ENCODE measurements at places on chromosomes 7 and 10.

DNA sequence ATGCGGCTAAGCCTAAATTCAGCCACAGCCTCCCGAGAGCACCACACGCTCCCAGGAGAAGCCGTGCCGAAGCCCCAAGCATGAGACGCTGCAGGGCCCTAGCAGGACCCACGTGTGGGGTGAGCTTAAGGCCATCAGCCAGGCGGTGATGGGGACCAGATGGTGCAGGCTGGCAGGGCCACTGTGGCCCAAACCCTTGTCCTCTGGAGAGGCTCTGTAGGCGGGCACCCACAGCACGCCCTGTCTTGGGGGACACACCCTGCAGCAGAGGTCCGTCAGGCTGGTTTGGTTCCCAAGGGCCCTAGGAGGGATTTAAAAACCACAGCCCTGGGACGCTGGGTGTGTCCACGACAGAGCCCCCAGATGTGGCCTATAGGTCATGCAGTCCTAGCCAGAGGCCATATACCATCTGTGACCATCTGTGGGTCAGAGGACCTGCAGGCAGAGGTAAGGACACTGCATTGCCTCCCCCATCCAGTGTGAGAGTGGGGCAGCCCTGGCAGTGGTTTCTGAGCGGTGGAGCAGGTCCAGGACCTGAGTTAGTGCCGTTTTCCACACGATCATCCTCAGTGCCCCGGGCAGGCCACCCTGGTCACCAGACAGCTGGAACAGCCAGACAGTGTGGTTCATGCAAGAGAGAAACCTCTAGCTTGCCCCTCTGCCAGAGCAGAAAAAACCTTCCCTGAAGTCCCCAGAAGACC is 39.6 kb upstream of the INPP5A start:
- DNase-seq = no peak

DNA sequence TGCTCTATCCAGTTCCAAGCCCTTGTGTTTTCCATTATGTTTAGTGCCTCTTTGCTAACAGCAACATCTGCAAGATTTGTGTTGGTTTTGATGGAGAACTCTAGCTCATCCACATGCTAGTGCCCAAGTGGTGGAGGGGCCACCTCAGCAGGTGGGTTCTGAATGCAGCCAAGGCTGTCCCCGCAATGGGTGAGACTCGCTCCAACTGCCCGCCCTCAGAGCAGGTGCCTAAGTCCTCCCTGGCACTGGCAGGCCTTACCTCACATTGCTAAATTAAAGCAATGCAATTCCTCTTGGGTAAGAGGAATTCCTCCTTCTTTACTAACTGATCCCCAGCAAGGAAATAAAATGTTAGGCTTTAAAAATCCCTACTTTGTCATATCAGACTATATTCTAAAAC is 146.8 kb downstream of the ADCY1 start:
- no peak for DNase-seq

DNA sequence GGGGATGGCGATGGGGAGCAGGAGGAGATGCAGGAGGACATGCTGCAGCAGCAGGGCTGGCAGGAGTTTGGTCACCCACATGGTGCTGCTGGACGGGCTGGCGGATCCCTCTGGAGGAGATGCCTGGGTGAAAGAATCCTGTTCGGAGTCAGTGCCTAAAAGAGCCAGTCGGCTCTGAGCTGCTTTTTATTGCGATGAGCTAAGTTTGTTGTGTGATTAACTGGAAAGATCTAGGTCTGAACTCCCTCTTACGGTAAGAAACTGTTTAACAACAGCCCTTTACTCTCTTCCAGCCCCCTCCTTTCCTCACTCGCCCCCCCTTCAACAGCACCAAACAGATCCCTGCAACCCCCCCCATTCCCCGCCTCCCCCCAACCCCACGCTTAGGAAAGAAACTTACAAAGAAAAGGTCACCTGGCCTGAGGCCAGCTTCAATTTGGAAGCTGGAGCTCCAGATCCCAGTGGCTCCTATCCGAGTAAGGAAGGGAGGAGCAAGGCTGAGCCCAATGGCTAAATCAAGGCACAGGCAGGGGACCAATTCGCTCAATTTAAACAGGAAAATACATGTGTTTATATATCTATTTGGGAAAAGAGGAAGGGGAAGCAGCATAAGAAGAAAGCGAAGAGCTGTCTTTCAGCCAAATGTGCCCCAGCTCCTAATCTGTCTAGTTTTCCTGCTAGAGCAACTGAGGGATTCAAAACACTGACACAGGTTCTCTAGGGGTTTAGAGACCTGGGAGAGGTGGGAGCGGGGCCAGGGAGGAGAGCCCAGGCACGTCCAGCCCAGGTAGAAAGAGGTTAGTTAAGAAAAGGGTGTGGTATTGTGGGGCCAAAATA is at the start of gene HGF:
TSS of gene HGF (minus strand) at position 157 of the 837 bp plus-strand sequence. CDS start at position 81, 76 bp downstream.
- DNase-seq = no peak

DNA sequence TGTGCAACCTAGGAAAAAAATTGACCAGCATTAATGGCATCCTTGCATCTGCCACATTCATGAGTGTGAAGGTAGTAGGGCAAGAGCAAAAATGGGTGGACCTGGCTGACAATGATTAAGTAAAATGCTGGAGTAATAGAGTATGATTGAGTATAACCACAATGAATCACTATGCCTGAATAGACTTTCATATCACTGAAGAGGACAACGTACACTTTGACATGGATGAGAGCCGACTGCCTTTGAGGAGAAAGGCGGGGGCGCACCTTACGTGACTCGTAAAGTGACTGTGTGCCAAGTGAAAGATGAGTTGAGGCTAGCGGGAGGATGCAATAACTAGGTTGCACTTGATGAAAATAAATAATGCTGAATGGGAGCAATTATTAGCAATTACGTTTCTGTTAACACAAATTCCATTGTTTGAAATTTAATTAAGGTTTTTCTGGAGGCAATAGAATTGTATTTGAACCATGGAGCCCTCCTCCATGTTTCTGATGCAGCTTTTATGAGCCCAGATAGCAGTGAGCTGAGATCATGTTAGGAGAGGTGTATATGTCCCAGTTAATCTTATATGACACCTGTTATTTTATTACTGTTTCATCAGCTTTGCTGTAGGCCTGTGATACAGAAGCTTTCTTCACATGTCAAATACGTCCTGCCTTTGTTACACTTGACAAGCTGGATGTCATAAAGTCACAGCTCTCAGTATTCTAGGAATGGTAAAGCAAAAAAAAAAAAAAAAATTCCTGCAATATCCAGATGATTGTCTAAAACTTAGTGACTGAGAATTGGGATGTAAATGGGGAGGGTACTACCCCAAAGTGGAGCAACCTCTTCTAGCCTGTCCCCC is 596.5 kb downstream of the NXPH1 start:
- DNase-seq = no peak

- DNase-seq = no peak
Measured at GRCh38 chr7:142714375-142714774, 34.9 kb upstream of the PRSS1 start.

- DNase-seq = no peak
Measured at GRCh38 chr10:7563368-7563767, 103.4 kb downstream of the ITIH5 start.

DNA sequence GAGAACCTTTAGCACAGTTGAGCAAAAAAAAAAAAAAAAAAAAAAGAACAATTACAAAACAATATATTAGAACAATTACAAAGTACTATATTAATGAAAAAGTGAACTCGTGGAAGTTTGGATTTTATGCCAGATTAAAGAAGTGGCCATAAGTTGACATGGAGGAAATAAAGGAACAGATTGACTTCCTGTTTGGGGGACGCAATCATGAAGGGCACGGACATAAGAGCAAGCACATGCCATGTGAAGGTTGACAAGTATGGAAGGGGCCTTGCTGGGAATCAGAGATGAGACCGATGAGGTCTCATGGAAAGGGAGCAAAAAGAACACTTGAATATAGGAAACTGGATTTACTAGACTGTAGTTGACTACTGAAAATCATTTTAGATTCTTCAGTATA is 61.7 kb downstream of the ICA1 start:
- DNase-seq = no peak

DNA sequence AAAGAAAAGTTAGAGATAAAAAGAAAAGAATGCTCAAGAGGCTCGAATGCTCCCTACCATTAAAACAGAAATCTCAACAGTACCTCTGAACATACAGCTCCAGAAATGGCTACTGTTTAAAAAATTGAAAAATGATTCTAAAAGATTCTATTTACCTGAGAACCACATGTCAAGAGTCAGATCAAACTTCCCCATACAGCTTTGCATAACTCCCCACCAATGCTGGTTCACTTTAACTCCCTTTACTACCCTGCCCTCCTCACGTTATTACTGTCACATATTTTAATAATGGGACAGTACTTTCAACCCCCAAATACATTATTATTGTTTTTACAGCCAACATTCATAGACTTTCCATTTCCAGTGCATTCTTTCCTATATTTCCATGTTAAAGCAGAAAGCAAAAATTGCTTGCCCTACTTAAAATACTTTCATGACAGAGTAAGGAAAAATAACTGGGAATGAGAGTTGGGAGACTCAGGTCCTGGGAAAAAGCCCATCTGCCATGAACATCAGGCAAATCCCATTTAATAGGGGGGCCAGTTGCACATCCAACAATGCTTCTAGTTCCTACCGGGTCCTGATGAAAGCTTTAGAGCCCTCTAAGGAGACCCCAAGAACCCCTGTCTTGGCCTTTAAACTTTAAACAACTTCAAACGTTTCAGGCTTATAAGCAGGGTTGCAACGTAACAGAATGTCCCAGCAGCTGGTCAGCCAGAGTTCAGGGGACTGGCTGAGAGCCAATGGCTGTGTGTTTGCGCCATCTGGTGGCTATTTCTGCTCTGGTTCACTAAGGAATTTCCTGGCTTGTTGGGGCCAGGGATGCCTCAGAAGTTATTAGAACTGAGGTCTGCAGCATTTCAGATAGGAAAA is 247.4 kb downstream of the ELMO1 start:
- peak; percentile 32 for DNase-seq

DNA sequence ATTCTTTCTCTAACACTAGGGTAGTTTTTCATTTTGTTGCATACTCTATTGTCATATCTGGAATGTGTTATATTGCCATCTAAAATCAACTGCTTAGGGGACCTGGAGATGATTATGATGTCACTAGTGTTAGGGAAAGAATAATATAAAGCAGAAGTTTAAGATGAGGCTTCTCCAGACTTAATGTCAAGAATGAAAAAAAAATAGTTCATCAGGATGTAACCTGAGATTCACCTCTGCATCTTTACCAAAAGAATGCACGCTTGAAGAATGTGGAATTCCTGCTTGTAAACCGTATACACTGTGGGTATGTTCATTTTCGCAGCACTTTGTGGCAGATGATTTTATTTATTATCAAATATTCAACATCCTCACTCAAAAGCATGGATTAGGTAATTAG is 184.6 kb downstream of the ST7 start:
- DNase-seq = no peak

DNA sequence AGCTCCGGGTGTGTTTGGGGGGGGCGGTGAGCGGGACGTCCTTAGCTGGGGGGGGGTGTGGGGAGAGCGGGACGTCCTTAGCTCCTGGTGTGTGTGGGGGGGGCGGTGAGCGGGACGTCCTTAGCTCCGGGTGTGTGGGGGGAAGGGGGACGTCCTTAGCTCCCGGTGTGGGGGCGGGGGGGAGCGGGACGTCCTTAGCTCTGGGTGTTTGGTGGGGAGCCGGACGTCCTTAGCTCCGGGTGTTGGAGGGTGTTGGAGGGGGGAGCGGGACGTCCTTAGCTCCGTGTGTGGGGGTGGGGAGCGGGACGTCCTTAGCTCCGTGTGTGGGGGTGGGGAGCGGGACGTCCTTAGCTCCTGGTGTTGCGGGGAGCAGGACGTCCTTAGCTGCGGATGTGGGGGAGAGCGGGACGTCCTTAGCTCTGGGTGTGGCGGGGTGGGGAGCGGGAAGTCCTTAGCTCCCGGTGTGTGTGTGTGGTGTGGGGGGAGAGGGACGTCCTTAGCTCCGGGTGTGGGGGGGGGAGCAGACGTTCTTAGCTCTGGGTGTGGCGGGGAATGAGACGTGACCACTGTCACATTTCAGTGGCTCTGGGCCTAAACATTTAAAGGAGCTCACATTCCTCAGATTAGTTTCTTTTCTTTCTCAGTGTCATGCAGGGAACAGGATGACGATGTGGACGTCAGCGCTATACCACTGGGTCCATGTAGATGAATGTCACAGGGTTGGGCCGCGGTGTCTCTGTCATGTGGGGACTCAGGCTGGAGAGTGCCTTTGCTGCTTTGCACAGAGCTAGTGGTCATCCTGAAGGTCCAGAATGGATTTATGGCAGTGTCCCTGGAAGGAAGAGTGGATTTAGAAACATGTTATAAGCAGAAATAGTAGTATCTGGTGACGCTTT is 7.5 kb downstream of the DYNC2I1 start:
- peak; percentile 8 for DNase-seq

DNA sequence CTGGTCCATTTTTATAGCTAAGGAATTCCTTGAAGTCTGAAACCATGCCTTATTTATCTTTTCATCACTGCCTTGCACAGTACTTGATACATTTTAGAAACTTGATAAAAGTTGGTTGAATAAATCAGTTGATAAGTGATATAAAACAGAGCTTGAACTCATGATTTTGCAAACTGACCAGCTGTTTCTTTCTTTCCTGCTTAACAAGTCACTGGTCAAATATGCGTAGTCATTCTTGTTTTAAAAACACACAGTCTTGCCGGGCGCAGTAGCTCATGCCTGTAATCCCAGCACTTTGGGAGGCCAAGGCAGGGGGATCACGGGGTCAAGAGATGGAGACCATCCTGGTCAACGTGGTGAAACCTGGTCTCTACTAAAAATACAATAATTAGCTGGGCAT is 6.3 kb downstream of the TPST1 start:
- DNase-seq = no peak

DNA sequence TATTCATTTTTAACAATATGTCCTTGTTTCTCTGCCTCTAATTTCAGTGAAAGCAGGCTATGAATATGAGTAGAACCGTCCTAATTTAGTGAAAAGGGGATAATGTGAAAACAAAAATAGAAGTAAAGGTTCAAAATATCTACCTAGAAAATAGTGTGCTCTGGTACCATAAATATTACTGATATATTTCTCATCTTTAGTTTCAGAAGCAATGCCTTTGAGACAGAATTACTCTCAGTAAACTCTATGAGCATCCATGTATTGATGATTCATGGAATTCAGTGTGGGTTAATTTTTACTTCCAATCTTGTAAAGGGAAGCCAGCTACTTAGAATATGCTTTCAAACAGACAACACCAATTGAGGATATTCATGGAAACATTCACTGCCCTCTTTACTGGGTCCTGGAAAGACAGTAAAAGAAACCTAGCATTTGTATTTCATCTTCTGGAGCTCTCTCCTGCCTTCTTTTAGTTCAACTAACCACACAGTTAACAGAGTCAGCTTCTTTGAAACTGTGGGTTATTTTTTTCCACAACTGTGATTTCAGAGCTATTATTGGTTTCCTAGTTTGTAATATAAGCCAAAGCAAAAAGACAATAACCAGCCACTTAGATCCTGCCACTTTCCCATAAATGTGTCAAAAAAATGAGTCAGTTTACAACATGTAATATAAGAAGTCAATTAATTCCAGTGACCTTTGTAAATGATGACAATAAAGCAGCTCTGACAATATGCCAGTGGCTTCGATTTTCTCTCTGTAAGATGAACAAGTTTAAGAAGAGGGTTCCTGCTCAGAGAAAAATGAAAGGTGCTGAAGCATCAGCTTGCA is 1.7 kb downstream of the LRRN3 start:
- no peak for DNase-seq

DNA sequence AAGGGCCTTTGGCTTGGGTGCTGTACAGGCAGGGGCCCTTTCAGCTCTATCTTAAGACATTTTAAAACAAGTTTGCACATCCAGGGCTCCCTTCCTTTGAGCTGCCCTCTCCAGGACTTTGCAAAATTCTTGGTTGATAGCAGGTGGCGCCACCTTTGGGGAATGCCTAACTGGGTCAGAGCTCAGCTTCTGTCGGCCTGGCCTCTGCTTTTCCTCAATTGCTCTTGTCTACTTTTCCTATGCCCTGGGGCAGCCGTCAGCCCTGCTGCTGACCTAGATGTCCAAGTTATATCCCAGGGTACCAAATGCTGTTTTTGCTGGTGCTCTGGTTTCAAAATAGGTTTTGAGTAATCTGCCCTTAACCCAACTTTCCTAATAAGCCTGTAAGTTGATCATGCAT is 65.8 kb downstream of the APBB1IP start:
- DNase-seq = peak; percentile 16
